ENCODE measurements at places on chromosomes 3 and 15.

GRCh38 chr3:113258361-113258760 lies 47.0 kb downstream of the BOC start:
- peak; percentile 50 for DNase-seq

DNA sequence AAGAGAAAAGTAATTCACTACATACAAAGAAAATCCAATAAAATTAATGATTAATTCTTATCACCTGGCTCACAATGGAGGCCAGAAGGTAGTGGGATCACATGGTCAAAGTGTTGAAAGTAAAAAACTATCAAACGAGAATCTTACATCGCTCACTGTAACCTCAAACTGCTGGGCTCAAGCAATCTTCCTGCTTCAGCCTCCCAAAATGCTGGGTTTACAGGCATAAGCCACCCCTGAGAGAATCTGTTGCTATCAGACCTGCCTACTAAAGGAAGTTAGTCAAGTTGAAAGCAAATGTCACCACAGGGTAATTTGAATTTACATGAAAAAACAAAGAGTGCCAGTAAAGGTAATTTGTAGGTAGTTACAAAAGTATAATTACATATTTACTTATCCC lies 103.3 kb downstream of the PCCB start:
- DNase-seq = no peak

- no peak for DNase-seq
Observed at GRCh38 chr3:186458306-186459107, 85.7 kb downstream of the CRYGS start.

- DNase-seq = peak; percentile 96
Observed at GRCh38 chr3:190183121-190183520, 62.4 kb upstream of the P3H2 start.

DNA sequence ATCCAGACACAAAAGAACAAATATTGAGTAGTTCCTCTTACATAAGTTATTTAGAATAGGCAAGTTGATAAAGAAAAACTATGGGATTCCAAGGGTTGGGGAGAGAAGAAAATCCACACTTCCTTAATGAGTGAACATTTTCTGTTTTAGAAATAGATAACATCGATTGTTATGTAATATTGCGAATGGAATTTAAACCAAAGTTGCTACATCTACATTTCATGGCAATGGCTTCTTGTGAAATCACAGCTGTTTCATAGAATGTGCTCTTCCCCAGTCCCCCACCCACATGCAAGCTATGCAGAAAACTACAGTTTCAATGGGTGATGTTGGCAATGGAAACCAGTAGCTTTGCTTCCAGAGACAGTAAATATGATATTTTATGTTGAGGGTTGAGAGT lies 1639.5 kb downstream of the SI start:
- DNase-seq = no peak

DNA sequence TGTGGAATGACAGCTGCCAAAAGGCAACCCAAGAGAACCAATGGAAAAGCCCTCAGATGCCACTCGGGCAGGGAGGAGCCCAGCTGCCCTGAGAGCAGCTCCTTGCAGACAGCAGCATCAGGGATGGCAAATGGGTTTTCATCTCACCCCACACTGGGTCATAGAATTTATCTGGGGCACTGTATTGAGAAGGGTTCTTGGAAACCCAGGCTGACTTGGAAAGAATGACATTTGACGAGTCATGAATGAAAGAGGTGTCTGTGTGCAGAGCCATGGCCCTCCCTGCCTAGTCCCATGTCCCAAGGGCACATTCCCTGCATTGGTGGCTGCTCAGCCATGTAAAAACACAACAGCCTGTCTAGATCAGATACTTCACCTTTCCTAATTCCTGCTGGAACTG lies 157.9 kb upstream of the BHLHE40 start:
- DNase-seq = no peak

GRCh38 chr15:34203305-34203704 lies 6.6 kb downstream of the KATNBL1 start:
- DNase-seq = no peak

- no peak for DNase-seq
Observed at GRCh38 chr15:65935391-65935790, 66.1 kb downstream of the RAB11A start.

DNA sequence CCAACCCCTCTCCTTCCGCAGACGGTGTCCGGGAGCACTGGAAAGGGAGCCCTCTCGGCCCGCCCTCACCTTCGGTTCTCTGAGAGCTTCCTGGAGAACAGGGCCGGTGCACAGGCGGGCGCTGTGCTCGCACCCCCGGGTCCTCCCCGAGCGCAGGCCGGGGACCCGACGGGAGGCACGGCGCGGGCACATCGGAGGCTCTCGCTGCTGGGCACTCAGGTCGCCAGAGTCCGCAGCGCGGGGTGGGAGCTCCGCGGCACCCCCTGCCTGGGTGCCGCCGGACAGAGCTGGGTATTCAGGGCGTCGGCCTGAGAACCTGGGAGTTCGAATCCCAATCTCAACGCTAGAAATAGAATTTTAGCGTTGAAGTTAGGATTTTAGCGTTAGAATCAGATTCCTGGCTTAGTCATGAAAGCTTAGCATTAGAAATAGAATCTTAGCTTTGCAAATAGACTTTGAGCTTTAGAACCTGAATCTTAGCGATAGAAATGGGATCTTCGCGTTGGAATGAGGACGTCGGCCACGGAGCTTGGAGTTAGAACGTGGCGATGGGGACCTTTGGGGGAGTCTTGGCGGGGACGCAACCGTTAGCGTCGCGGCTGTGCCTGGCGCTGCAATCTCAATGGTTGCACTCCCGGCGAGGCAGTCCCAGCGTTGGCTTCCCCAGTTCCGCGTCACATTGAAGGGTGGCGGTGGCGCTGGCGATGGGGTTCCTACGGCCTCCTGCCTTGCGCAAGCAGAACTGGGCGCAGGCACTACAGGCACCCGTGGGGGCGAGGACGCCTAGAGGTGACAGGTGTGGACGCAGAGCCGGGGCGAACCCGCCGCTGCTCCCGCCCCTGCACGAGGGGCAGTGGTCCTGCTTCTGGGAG lies 549 bp downstream of the TRH start:
- DNase-seq = no peak

- DNase-seq = no peak
Observed at GRCh38 chr3:59644479-59645402, 594.9 kb upstream of the CFAP20DC start.

Data from AG10803 (cell line).